GF-D8 (cell line): ENCODE measurements at places on chromosomes 5 and 9.

DNA sequence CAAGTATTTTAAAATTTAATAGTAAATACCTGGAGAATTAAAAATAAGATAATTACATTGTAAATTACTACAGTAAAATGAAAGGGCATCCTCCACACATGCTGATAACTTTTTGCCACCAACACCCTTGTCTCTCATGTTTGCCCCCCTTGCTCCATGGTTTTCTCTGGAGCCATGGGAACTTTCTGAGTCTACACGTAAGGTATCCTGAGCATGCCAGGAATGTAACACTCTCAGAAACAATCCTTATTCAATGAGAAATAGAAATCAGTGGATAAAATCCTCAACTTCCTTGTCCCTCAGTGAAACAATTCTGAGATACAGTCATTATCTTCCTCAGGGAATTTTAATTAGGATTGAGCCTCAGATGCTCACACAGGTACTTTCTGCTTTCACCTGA, 108.9 kb downstream of the IZUMO3 start:
- no peak for DNase-seq

- DNase-seq = peak; percentile 79
These were observed at the start of gene SAP30L for GRCh38 chr5:154445422-154446194. SAP30L (plus strand) TSS chr5:154445997; CDS start chr5:154446605, 608 bp downstream.

DNA sequence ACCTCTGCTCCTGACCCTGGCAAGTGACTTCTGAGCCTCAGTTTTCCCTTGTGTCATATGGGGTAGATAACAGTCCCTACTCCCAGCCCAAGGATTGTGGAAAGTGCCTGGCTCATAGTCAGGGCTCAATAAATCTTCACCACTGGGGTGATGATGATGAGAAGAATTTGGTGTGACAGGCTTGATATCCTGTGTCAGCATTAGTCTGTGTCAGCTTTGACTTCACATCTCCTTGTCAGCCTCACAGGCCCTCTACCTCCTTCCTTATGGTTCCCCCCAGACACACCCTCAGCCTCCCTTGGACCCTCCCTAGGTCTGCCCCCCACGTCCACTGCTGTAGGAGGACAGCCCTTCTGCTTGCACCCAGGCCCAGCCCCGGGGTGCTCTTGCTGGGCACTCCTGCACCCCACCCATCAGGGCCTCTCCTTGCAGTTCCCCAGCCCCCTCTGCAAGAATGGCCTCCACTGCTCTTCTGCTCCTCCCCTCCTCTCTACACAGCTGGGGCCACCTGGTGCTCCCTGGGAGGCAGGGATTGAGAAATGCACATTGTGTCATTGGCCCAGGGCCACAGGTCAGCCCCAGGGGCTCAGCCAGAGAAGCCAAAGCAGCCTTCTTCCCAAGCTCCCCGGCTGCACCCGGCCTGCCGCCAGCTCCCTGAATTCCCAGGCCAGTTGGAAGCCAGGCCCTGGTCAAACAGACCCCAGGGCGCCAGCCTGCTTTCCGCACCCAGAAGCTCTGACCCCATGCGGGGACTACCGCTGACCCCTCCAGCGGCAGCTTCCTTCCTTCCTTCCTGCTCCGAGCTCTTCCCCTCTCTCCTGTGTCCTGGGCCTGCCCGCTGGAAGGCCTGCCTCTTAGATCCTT, 7.7 kb downstream of the FGFR4 start:
- peak; percentile 5 for DNase-seq

DNA sequence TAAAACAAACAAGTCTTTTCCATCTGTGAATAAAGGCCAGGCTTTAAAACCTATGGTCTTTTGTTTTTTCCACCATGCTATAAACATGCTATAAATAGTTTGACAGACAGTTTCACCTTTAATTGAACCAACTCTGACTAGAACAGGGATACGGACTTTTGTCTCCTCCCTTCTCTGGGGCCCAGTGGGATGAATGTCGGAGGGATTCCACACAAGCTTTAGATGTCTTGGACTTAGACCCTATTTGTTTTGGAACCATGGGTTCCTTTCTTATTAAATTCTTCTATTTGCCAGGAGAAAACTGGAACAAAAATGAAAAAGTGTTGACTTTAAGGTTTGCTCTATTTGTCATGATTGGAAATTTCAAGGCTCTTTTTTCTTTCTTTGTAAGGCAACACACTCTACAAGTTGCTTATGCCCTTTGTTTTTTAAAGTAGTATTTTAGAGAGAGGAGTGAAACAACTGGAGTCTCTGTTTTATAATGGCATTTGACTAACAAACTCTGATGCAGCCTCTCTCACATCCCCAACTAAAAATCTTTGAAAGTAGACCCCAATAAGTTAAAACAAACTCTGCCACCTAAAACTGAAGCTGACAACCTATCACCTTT, 145.3 kb downstream of the MLLT3 start:
- no peak for DNase-seq

- DNase-seq = no peak
These were observed 17.9 kb upstream of the CTNNAL1 start for GRCh38 chr9:109031241-109031640.
